Endothelial cell (in vitro differentiated cells): ENCODE measurements at places on chromosomes 7 and 10.

GRCh38 chr7:30168835-30169573 is 34.2 kb downstream of the MTURN start:
- no peak for DNase-seq

DNA sequence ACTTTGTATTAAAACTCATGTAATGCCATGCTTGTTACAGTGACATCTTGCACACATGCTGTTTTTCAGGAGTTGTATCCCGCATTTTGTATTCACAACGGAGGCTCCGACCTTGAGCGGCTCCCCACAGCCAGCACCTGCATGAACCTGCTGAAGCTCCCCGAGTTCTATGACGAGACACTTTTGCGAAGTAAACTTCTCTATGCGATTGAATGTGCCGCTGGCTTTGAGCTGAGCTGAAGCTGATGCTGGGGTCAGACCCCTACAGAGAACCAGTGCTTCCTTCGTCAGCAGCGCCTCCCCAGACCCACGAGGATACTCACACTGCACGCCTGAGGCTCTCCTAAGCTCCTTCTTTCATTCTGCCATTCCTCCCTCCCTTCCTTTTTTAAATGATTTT is 69.3 kb upstream of the DNAJB6 start:
- no peak for DNase-seq

DNA sequence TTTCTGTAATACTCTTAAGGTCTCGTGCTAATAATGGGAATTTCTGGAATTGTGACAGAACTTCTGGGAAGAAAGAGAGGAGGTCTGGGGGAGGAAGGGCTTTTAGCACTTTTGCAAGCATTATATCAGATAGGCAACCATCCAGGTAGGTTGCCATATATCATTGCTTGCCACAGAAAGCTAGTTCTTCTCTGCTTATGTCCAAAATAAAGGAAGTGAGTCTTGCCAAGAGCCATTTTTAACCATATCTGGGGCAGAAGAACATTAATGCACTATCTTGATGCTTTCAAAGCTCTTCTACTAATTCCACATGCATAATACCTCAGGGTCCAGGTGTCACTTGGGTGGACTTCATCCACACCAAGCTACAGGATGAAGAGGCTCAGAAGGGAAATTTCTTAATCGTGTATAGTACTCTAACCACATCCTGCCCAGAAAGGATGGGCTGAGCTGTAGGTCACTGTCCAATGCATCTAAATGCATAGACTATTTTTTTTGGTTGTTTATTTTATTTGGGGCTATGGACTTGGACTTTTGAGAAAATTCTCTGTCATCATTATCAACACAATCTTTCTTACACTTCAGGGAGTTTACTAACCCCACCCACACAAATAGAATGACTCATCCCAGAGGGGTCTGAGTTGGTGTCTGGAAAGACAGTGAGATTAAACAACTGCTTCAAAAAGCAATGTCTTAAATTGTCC is 68.9 kb upstream of the ADO start:
- no peak for DNase-seq

- no peak for DNase-seq
Measured at GRCh38 chr10:129681856-129682255, 214.8 kb downstream of the MGMT start.

- no peak for DNase-seq
Measured at GRCh38 chr7:23863209-23863787, 153.3 kb downstream of the STK31 start.

- DNase-seq, result no peak
Measured at GRCh38 chr10:397321-398068, 262.2 kb downstream of the ZMYND11 start.
